Effector CD4-positive, alpha-beta T cell (primary cell): ENCODE measurements at places on chromosomes 11 and 22.
A peak's percentile ranks its signal among the peaks of the same experiment; 100 is the strongest.

- DNase-seq, result no peak
Measured at GRCh38 chr11:95228081-95228749, 2.8 kb downstream of the SESN3 start.

DNA sequence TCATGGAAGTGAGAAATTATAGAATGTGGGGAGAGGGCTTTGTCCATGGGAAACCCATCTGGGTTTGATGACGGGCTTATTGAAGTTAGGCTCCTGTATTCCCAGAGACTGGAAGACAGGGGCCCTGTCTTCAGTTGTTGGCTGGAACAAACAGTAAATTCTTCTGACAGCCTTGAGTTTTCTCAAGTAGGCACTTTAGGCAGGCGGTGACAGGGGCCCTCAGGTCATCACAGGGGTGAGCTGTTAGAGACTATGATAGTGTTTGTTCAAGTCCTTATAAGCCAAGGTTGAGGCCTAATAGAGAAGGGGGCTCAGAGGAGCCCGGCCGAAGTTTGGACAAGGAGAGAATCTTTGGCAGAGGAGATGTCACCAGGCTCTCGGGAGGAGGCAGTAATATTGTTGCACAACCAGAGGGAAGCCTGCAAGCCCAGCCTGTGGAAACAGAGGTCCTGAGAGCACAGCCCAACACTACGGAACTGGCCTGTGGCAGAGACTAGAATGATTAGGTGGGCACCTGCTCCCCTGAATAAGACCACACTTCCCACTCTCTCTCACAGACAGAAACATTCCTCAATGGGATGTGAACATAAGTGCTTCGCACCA is 20.2 kb upstream of the IL17RA start:
- no peak for DNase-seq

- DNase-seq, result peak; percentile 80
Measured at GRCh38 chr22:37079668-37080171, 28.2 kb downstream of the KCTD17 start.

GRCh38 chr11:11782532-11783110 is 59.2 kb upstream of the USP47 start:
- no peak for DNase-seq

GRCh38 chr11:1640076-1640946 is 10.7 kb downstream of the KRTAP5-5 start:
- DNase-seq, result peak; percentile 14

DNA sequence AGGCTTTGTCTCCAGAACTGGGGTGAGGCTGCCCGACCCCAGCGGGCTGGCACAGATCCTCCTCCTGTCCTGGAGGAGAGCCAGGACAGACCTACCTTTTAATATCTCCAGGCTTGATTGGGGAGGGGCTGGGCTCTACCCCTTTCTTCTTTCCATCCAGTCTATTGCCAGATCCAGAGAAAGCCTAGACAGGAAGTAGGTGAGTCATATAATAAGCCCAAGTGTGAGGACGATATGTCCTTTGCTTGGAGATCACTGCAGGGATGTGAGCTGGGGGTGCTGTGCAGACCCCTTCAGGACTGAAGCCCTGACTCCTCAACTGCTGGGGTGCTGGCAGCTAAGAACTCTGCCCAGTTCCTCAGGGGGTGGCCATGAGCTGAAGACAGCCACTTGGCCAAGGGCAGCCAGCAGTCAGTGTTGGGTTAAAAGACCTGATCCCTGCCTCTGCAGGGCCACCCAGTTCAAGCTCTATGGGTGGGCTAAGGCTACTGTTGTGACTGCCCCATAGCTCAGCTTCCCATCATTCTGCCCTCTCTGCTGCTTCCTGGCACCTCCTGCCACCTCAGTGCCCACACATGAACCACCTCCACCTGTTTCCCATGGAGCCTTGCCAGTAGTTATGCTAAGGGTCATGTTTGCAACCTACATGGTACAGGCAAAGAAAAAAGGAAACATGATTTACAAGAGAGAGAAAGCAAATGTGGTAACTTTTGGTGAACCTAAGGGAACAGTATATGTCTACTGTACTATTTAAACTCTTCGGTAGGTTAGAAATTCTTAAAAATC is 8.3 kb upstream of the C22orf39 start:
- DNase-seq, result no peak
